ENCODE measurements at places on chromosomes 3 and 15.

- DNase-seq = no peak
Measured at GRCh38 chr15:56528136-56528535, 63.2 kb upstream of the MNS1 start.

DNA sequence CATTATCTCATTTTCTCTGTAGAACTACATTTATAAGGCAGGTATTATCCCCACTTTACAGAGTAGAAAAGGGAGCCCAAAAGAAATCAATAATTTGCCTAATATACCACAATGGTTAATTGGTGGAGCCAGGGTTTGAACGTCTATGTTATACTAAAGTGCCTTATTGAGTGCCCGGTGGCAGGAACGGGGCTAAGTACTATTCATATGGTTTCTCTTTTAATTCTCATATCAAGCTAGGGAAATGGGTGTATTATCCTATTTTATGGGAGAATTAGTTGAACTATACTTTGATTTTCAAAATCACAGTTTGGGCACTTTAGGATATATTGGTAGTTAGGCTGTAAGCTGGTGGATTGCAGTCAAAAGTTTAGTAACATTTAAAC lies 1.5 kb downstream of the CEP97 start:
- DNase-seq = no peak

GRCh38 chr3:172367205-172368105 lies 80.8 kb downstream of the GHSR start:
- DNase-seq = no peak

- DNase-seq = no peak
Measured at GRCh38 chr3:55721716-55722484, 234.8 kb upstream of the WNT5A start.

DNA sequence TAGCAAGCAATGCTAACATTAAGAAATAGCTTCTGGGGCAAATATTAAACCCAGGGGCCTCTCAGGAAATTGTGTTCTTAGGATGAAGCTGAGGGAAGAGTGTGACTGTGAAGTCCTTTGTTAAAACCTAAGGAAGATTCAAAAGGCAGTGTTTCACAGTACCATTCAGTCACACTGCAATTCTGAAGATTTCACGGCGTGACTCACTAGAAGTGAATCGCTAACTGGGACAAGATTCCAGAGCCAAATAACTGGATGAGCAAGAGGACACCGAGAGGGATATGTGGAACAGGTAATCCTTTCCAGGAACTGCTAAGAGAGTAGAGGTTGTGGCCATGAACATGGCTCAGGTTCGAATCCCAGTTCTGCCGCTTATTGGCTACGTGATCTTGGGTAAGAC lies 61.8 kb upstream of the SMAD3 start:
- DNase-seq = no peak

GRCh38 chr3:137988152-137988551 lies 21.8 kb upstream of the CLDN18 start:
- no peak for DNase-seq

DNA sequence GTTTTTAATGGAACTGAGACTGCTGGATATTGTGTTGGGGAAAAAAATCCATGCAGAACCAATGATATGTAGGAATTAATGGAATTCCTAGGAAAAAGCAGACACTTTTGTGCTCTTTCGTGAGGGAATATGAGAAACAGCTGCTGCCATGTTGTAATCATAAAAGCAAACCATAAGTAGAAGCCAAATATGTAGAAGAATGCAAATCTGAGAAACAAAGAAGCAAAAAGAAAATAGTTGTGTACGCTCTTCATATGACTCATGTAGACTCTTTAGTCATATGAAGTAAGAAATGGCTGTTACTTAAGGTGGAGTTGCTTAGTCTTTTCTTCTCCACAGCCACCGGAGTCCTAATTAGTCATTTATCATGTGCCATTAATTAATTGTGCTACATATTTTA lies 298.6 kb upstream of the ZNF717 start:
- no peak for DNase-seq

- DNase-seq = no peak
Measured at GRCh38 chr15:81981908-81982307, 63.9 kb downstream of the MEX3B start.

DNA sequence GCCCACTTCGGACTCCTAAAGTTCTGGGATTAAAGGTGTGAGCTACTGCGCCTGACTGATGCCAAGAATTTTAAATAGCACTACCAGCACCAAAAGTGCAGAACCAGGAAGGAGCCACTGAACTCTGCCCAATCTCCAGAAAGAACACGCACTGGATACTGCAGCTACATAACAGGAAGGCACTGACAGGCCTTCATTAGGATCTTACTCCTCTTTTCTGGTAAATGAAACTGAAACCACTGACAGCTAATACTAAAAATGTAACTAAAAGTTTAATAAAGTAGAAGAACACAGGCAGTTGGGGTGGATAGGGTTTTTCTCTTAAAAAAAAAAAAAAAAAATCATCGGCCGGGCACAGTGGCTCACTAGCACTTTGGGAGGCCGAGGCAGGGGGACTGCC lies 74.1 kb upstream of the CHRM5 start:
- no peak for DNase-seq

- DNase-seq = no peak
Measured at GRCh38 chr3:30597131-30597768, 9.2 kb upstream of the TGFBR2 start.

GRCh38 chr15:23467110-23467600 lies 20.1 kb upstream of the GOLGA6L2 start:
- DNase-seq = no peak

- no peak for DNase-seq
Measured at GRCh38 chr3:29466442-29466841, 185.6 kb downstream of the RBMS3 start.

DNA sequence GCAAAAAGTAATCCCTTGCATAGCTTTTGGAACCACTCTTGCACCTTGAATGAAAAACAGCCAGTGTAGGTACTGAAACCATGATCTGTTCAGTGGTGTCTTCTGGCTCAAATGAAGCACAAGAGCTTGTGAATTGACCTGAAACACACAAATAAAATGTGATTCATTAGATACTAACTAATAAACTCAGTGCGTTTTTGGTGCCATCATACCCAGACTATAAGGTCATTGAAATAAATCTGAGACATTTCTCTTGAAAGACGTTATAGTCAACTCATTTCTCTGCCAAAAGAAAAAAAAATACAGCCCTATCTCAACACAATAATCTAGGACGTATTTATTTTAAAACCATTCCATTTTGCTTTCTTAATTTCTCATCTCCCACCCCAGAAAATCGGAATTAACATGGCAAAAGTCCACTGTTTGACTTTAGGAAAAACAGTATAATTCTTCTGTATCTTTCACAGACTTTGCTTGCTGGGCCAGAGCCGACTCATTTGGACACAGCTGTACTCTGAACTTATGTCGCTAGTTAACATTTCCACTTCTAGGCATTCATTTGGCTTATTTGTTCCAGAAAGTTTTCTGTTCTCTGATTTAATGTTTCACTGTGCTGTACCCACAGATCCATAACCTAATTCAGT lies 284.9 kb upstream of the TBL1XR1 start:
- DNase-seq = no peak

DNA sequence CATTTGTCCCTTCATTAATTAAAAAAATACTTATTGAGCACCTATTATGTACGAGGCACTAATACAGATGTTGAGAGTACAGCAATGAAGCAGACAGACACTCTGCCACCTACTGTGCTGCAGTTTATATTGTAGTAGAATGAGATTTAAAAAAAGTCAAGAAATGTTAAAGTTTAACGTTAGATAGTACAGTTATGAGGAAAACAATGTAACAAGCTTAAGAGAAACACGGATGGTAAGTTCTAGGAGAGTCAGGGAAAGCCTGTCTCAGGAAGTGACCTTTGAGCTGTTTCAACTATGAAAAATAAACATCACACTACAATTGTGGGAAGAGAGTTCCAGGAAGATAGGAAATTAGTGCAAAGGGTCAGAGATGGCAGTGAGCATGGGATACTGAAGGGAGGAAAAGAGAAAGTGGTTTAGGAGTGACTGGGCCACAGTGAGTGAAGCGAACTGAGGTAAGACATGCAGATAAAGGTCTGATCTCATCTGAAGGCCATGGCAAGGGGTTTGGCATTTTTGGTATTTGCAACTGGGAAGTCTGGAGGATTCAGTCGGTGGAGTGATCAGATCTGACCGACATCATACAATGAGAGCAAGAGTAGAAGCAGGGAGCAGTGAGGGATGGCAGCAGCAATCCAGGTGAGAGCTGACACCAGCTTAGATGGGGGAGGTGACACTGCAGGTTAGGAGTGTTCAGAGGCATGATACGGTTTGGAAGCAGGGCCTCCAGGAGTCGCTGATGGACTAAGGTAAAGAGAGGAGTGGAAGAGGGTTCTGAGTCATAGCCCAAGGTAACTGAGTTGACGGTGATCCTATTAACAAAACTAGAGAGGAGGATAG lies 28.5 kb downstream of the PLSCR4 start:
- no peak for DNase-seq

DNA sequence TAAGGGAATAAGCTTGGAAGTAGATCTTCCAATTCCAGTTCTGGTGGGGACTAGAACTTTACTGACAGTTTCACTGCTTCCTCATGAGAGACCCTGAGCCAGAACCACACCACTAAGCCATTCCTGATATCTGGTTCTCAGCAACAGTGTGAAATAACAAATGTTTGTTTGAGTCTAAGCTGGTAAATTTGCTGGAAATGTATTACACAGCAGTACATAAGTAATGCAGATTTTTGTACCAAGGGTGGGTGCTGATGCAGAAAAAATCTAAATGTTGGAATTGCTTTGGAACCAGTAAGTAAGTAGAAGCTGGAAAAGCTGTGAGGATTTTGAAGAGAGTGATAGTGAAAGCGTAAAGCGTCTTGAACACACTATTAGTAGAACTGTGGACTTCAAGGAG lies 14.4 kb upstream of the AKAP13 start:
- no peak for DNase-seq

GRCh38 chr3:179503640-179504039 lies 52.4 kb upstream of the GNB4 start:
- no peak for DNase-seq

All from activated T-helper 1 cell treated with anti-CD3 and anti-CD28 coated beads, Interleukin-2, amount 50 U/mL, for 16 hours (primary cell).